ENCODE measurements at places on chromosomes 2 and 18.

DNA sequence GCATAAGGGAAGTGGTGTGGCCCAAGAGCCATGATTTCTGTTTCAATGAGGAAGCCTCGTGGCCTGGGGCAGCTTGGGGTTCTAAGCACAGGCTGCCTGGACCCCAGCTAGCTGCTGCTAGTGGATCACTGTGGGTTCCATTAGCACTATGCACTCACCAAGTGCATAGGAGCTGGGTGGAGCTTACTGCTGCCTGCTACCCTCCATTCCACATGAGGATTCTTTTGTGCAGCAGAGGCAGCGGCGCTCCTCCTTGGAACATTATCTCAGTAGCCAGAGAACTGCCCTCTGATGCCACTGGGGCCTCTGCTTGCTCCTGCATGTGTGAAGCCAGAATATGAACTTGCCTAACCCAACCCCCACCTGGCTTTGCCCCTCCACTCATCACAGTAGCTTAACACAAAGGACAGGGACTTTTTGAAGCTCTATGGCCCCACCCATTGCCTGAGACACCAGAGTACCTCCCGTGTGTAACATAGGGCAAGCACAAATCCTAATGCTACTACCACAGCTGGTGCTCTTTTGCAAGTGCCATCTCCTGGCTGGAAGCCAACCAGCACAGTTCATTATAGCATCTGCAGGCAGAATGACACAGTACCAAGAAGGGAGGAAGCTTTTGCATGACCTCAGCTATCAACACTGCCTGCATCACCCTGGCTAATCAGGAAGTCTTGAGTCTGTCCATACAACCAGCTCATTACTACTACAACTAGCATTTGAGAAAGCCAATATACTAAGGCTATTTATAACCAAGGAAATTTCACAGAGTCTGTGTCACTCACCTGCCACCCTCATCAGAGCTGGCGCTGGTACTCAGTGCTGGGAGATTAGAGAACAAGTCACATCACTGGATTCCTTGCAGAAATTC, 297.0 kb upstream of the GULP1 start:
- peak; percentile 94 for DNase-seq

DNA sequence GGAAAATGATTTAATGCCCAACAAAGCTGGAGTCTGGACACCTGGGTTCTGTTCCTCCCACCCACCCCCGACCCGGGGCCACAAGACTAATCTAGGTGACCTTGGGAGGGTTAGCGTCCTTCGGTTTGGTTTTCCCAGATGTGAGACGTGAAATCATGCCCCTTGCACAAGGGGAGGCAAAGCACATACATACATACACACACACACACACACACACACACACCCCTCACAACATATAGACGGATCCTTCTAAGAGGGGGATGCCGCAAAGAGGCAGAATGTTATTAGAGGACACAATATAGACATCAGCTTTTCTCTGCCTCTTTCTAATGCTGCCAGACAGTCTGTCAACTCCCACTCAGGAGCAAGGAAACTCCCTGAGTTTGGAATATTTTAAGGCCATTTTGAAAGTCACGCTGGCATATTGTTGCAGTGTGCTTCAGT, 616 bp upstream of the RBMS1 start:
- peak; percentile 40 for DNase-seq

DNA sequence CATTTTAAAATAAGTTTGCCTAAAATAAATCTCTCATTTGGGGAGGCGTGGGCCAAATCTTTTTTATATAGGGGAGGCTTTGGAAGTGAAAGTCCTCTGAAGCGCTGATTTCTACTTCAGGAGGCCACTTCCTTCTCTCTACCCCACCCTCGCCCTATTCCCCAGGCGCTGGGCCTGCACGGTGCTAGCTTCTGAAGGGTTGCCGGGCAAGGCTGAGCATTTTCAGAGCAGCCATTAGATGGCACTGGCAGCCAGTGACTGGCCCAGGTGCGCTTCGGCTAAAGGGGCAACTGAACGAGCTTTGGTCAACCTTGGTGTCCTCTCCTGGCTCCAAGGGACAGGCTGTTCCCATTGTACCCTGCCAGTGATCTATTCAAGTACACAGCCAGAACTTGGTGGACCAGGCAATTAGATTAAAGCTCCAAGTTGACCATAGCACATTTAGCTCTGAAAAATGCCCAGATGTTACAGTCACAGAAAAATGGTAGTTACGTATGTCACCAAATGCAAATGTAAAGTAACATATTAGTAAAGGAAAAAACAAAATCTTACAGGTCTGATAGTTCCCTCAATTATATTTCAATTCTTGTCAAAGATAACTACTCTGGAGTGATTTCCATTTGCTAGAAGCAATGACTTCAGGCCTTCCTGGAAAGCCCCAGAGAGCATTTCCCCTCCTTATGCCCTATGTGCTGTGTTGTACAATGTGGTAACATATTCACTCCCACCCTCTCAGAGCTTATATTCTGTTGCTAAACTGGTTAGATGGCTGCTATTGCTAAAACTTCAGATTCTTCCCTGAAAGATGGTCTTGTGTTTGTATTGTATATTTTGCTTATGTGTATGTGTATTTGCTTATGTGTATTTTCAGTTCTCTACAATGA, 2.1 kb downstream of the POMC start:
- DNase-seq, result peak; percentile 78

DNA sequence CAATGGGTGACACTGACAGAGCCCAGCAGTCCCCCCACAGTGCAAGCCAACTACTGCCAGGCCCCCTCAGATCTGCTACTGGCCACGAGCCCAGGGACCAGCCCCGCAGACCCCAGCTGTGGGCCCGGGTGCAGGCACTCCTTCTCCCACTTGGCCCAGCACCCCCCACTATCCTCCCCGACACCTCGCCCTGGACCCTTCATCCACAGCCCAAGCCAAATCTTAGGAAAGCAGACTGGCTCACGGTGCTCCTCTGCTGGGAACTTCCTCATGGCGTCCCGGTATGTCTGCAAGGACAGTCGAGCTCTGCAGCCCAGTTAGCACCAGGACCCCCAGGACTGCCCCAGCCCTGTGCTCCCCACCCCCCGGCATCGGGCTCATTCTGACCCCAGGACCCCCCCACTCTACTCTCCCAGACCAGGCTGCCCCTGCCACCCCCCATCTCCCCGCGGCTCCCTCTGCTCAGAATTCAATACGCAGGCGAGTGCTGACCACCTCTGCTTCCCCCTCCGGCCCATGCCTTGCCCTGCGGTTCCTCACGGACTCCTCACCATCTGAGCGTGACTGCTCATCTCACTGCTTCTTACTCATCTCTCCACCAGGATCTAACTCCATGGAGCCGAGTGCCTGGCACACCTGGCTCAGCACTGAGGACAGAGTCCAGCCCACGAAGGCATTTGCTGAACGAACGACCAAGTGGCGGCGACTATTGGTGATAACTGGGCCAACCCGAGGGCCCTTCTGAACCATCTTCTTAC, 85.7 kb downstream of the PXDN start:
- DNase-seq, result no peak

DNA sequence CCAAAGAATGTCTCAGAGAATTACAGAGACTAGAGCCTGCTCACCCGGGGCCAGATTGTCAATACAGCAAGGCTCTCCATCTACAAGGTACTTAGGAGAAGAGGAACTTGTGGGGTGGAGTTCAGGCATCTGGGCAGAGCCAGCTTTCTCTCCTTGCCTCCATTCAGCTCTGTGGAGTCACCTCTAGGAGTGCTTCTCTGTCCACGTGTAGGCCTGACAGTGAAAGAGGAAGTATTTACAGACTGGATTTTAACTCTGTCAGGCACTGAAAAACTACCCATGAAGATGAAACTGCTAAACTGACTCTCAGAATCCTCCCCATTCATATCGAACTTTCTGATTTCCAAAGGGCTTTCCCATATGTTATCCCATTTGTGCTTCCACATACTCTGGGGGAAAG, 315.6 kb downstream of the SETBP1 start:
- no peak for DNase-seq

- DNase-seq, result no peak
These were observed 58.8 kb downstream of the DGKD start for GRCh38 chr2:233413046-233413445.

GRCh38 chr18:13610555-13611141, 115.7 kb downstream of the FAM210A start:
- no peak for DNase-seq

- peak; percentile 65 for DNase-seq
These were observed 133.4 kb upstream of the ITGA6 start for GRCh38 chr2:172293952-172294351.

DNA sequence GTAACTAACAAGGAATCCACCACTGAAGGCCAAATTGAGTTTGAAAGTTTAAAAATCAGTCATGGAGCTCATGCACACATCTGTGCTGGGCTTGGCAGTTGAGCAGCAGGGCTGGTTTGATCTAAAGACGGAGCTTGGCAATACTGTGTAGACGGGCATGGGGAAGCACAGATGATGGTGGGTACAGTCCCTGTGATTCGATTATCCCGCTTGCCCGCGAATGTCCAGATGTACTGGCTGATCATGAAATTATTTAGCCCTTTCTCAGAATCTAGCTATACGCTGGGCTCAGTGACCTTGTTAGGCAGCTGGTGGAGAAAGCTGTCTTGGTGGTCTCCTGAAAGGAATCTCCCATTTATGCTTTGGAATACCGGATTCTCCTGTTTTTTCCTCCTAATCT, 74.8 kb upstream of the SOX11 start:
- DNase-seq, result no peak

DNA sequence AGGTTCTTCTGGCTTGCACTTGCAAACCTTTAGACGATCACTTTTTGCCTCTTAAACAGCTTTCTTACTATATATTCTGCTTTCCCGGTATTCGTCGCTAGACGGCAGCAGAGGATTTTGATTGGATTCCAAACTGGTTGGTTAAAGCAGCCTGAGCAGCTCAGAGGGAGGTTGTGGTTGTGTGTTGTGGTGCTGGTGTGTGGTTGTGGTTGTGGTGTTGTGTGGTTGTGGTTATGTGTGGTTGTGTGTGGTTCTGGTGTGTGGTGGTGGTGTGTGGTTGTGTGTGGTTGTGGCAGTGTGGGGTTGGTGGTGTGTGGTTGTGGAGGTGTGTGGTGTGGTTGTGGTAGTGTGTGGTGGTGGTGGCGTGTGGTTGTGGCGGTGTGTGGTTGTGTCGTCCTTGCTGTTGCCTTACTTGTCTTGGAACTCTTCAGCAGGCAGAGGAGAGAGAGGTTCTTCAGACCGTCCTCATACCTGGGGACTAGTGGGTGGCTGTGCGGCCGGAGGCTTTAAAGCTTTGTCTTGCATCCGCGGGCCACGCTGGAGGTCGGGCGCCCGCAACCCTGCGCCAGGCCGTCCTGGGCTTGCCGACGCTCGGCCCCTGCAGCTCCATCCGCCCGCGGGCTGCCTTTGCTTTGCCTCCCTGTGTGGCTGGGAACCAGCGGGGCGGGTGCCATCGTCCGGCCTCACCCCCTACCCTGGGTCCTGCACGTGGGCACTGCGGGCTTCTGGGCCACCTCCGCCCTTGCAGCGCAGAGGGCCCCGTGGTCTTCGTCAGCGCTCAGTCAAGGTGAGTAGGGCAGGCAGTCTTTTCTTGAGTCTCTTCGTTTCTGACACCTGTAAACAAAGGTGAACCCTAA, 190.8 kb downstream of the ARHGAP28 start:
- peak; percentile 71 for DNase-seq

DNA sequence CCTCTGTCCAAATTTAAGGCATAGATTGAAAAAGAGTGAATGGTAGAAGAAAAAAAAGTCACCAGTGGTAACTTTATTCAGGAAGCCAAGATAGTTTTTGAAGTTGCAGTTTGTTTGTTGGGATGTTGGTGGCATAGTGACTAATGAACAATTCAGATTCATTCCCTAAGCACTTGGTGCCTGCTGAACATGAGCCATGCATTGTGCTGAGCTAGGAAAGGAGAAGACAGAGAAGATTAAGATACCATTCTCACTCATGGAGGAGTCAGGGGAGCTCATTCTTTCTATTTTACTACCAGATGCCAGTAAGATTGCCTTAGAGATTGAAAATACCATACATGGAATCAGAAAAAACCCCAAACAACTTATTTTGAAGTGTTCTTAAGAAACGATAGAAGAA, 25.1 kb downstream of the MEIS1 start:
- no peak for DNase-seq

DNA sequence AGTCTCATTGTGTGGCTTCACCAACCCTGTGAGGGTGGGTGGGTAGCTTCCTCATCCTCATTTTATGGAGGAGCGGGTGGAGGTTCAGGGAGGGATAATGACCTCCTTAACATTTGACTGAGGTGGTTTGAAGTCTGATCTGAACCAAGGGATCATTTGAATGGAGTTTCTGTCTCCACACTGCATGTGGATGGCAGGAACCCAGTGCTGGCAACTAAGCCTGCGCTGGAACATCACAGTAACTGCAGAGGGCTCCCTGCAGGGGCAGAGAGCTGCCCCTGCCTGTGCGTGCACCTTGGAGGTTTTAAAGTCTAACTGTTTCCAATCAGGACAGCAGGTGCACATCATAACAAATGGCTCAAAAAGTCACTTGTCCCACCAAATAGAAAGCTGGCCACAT, 3.3 kb downstream of the AGAP1 start:
- DNase-seq, result no peak

GRCh38 chr2:74347742-74348141, 4.5 kb upstream of the SLC4A5 start:
- DNase-seq, result no peak

DNA sequence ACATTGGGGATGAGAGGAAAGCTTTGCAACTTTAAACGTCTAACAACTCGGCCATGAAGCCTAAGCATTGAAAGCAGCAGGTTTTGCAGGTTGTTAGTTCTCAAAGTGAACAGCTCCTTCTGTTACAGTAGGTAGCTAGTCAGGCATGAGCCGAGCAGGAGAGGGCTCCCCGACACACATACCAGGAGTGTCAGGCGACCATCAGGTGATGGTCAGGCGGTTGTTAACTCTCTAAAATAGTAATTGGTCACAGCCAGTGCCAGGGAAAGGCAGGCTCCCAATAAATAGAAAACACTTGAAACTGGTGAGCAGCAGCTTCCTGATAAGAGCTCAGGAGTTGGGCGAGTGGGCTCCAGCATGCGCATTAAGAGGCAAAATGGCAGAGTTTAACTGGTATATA, 53.5 kb upstream of the DAPL1 start:
- DNase-seq, result no peak

DNA sequence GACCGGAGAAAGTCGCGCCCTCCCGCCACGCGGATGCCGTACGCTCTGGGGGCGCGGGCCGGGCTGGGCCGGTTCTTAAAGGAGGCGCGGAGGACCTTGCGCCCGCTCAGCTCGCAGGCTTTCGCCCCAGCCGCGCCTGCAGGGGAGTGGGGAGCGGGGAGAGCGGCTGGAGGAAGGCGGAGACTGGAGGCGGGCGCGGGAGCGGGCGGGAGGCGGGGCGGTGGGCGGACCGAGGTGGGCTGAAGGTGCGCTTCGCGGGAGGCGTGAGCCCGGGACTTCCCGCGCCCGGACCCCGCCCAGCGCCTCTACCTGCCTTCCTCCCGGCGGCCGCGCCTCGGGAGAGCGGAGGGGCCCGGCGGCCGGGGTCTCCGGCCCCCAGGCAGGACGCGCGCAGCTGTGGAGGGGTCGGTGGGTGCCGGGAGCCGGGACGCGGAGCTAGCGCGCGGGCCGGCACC, at the start of gene ADRA2B:
ADRA2B (minus strand) TSS at position 148 of the 455 bp plus-strand sequence. CDS start 422 bp downstream, outside the sequence.
- peak; percentile 23 for DNase-seq

- no peak for DNase-seq
These were observed 54.4 kb downstream of the RPL37A start for GRCh38 chr2:216553093-216553478.
